ENCODE measurements at places on chromosomes 6 and 20.

- DNase-seq, result no peak
Measured at GRCh38 chr20:48604936-48605335, 222.9 kb downstream of the PREX1 start.

GRCh38 chr6:31690231-31691077, 9.6 kb upstream of the LY6G5C start:
- no peak for DNase-seq

GRCh38 chr6:75691012-75691411, 58.0 kb upstream of the MYO6 start:
- DNase-seq, result no peak

DNA sequence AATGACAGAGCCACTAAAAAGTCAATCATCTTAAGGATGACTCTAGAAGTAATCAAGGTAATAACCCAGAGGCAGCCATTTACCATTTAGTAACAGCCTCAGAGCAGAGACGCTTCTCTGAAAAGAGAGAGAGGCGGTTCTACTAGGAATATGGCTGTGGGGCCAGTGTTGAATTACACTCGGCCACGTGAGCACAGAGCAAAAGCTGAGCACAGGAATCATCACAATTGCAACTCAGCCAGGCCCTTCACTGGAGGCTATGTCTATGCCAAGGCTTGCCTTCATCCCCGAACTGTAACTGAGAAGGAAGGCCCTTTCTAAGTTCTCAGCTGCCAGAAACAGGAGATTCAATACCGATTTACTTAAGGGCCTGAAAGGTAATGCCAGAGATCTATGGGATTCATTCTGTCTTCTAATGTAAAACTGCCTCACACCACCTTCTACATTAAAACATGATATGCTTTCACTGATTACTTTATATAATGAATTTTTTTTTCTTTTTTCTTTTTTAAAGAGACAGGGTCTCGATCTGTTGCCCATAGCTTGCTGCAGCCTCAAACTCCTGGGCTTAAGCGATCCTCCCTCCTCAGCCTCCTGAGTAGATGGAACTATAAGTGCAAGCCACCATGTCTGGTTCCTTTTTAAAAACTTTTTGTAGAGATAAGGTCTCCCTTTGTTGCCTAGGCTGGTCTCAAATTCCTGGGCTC, 67.6 kb downstream of the NUDT3 start:
- no peak for DNase-seq

- no peak for DNase-seq
Measured at GRCh38 chr6:29813809-29814208, 13.8 kb upstream of the HLA-G start.

DNA sequence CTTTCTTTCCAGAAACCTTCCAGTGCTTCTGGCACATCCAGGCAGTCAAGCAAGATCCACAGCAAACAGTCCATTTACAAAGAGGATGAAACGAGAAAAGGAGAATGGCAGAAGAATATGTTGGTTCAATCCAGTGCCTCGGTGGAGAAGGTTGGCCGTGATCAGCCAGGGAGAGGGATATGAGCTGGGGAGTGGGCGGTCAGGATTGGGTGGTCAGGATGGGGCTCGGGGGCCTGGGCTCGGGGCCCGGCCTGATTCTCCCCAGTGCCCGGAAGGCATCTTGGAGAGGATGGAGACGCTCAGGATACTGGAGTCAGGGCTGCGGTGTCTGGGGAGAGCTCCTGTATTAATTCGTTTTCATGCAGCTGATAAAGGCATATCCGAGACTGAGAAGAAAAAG, 61.3 kb downstream of the EFCAB8 start:
- DNase-seq, result no peak

DNA sequence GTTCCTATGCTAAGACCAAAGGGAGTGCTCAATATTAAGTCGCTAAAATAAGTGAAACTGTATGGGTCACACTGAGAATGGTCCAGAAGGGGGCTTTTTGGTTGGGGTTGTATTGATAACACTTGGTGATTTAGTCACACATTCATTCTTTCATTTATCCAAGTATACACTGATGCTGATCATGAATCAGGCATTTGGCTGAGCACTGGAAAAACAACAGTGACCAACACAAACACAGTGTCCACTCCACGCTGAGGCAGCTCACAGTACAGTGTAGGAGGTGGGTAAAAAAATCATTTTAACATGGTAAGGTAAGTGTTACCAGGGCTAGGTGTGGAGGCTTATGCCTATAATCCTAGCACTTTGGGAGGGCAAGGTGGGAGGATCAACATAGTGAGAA, 9.2 kb upstream of the FAM83C start:
- DNase-seq, result no peak

DNA sequence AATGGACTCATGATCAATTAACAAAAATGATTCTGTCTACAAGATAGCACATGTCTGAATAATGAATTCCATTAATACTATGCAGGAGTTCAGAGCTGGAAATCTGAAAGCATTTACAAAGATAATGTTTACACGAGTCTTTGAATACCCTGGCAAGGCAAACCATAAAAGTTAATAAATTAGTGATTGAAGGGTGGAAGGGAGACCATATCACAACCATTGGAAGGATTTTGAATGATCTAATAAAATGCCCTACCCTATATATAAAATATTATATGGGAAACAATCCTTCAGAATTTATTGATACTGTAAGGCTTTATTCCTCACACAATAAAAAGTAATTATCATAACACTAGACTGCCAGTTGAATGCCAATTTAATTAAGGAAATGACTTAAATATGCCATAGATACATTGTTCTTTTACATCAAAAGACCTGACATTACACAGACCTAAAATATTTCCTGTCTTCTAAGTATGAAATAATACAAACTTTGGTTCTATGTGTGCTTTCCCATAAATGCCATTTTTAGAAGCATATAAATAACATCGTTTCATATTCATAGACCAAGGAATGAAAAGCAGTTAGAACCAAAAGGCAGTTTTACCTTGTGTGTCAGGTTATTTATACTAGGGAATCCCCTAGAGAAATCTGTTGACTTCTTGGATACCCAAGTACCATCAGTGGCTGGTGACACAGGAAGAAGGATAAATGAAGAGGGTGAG, 249.2 kb upstream of the MARCKS start:
- no peak for DNase-seq

- no peak for DNase-seq
Measured at GRCh38 chr20:39751557-39752137, 789.5 kb downstream of the DHX35 start.

DNA sequence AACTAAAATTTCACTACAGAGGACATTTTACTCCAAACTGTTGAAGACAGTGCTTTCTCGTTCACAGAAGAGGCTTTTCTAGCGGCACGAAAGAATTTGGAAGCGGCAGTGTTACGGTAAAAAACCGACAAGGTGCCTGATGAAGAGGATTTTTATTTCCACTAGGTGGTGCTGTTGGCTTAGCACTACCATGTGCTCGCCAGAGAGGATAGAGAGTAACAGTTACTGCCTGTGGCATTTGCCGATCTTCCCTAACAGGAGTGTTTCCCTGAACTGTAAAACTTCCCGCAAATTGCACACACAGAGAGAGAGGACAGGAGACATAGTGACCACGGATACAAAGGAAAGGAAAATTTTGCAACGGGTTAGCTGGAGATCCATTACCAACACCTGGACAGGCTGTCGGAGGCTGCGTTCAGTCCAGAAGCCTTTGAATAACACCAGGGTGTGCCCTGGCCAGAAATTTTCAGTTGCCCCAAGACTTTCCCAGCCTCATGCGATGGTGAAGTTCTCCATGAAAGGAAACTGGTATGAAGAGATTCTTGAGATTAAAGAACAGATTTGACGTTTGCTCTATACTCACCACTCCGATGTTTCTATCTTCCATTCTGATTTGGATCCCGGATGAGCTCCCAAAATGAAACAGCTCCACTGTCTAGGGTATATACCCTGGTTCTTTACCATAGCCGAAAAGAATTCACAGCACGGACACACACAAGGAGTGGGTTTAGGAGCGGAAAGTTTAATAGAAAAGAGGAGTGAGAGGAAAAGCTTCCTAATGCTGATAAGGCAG, 48.1 kb downstream of the HLA-DPB1 start:
- DNase-seq, result peak; percentile 13

GRCh38 chr6:139533171-139533570, 158.7 kb upstream of the CITED2 start:
- DNase-seq, result no peak

DNA sequence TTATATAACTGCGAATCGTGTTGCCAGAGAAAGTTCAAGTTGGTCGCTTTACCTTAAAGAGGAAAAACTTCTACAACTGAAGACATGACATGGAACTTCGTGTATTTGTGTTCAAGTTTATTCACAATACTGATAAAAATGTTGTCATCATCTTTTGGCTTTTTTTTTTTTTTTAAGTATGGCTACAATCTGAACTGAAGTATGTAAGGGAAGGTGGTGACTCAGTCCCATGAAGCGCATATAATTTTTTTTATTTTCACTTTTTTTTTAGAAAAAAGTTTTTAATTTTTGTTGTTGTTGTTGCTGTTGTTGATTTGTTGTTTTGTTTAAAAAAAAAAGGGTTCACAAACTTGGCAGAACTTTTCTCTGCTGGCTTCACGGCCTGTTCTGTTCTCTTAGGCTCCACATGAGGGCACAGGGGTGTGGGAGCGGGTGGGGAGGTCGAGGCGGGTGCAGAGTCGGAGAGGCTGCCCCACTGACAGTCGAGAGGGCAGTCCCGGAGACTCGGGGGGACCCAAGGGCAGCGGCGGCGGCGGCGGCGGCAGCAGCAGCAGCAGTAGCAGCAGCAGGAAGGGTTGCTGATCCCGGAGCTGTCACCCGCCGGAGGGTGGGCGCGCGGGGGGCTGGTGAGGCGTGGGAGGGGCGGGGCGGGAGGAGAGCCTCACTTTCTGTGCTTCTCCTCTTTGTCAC, 17.0 kb downstream of the TFAP2A start:
- no peak for DNase-seq

GRCh38 chr6:34149452-34149810, 3.5 kb upstream of the GRM4 start:
- DNase-seq, result no peak

- DNase-seq, result no peak
Measured at GRCh38 chr6:132401618-132402285, 477 bp upstream of the MOXD1 start.

GRCh38 chr6:20939161-20939775, 405.0 kb downstream of the CDKAL1 start:
- no peak for DNase-seq

- no peak for DNase-seq
Measured at GRCh38 chr6:168225471-168225911, 94.1 kb downstream of the DACT2 start.

DNA sequence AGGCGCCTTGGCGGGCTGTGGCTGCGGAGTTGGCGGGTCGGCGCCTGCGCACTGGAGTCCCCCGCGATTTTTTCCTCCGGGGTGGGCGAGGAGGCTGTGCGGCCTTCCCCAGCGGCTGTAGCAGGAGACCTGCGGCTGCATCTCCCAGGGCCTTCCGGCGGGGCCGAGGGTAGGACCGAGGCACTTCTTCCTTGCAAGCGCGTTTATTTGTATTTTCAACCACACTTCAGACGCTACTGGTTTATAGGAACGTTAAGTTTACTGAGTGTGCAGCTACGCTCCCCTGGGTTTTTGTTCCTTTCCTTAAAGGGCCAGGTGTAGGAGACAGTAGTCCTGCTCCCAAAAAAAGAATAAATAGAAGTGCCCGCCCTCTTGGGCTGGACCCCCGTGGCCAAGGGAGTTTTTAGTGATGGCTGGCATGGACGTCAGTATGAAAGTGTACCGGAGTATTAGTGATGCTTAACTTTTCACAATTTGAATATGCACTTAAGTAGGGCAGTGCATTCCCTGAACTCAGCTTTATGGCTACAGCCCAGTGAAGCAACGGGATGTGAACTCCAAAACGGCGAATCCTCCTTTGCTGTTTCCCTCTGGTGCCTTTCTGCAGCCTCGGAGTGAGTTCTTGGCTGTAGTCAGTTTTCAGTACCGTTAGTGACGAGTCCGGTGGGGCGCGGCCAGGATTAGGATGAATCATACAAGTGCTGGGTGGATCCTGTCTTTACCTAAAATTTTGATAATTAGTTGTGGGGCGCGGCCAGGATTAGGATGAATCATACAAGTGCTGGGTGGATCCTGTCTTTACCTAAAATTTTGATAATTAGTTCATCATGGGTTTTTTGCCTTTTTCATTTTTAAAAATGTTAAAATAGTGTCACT, 1.0 kb upstream of the FBXO5 start:
- DNase-seq, result peak; percentile 93

GRCh38 chr6:157281570-157281969, 41.7 kb downstream of the TMEM242 start:
- no peak for DNase-seq

GRCh38 chr6:16787128-16787682, 25.9 kb upstream of the ATXN1 start:
- DNase-seq, result no peak

DNA sequence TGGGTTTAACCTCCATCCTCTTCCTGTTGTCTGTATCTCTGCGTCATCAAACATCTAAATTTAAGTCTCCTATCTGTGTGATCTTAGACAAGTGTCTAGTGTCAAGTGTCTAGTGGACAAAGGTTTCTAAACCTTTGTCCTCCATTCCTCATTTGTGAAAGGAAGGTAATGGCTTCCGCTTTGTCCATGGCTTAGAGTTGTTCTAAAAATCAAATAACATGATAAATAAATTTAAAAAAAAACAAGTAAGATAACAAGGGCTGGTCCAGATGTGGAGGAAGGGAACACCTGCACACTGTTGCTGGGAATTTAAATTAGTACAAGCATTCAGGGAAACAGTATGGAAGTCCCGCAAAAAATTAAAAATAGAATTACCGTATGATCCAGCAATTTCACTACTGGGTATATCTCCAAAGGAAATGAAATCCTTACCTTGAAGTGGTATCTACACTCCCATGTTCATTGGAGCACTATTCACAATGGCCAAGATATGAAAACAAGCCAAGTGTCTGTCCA, 17.6 kb upstream of the SERPINB1 start:
- no peak for DNase-seq

DNA sequence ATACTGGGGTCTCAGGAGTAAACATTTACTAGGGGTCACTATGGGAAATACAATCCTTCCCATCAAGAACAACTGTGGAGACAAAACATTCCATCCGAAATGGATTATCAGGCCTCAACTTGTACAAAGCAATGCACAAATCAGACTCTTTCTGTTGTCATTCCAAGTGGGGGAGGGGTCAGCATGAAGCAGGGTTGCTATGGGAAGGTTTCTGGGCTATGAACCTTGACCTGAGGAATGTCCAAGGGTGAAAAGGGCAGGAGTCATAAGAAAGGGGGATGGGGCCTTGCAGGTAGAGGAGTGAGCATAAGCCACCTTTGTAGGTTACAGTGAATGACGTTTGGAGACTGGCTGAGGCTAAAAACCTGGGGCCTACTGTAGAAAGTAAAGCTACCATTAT, 3.1 kb downstream of the METTL24 start:
- no peak for DNase-seq

DNA sequence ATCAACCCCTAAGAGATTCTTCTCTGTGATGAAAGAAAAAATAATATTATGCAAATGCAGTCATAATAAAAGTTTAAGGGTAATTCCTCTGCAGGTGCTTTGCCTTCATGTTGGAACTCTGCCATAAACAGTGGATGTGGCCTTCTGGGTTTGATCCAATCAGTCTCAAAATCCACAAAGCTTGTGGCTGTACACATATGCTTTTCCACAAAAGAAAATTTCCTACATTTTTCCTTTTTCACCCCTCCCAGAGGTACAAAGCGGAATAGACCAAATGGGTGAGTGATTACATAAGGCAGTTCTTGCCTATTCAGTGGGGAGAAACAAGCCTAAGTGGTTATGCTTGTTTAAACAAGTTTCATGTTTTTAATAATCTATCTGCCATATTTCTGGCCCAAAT, 16.7 kb downstream of the CALHM5 start:
- no peak for DNase-seq

GRCh38 chr20:44429017-44429339, 46.7 kb upstream of the TTPAL start:
- no peak for DNase-seq

GRCh38 chr20:37193226-37193625, 13.9 kb upstream of the MROH8 start:
- no peak for DNase-seq
